Esophagus mucosa (tissue), 1 donor: ENCODE measurements at places on chromosomes 6 and 20.
A peak's percentile ranks its signal among the peaks of the same experiment; 100 is the strongest.

DNA sequence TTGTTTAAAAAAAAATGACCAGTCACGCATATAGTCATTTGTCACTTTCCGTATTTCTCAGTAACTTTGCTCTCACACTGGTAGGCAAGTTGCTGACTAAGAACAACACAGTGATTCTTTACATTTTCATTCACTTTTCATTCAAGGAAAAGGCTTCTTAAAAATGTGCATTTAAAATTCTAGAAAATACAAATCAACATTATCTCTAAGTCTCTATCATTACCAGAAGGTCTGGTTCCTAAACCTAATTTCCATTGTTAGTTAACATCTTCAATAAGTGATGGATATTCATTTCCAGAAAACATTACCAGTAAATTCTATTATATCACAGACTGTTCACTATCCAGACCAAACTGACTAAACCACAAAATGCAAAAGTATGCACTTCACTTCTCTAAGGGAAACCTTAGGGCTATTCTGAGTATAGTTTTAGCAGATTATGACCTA, 115.3 kb downstream of the AHI1 start:
- ATAC-seq: no peak

GRCh38 chr20:57770852-57771720, 61.3 kb upstream of the PMEPA1 start:
- ATAC-seq: no peak

- ATAC-seq: no peak
Observed at GRCh38 chr6:169886631-169887227, 135.3 kb downstream of the ERMARD start.

DNA sequence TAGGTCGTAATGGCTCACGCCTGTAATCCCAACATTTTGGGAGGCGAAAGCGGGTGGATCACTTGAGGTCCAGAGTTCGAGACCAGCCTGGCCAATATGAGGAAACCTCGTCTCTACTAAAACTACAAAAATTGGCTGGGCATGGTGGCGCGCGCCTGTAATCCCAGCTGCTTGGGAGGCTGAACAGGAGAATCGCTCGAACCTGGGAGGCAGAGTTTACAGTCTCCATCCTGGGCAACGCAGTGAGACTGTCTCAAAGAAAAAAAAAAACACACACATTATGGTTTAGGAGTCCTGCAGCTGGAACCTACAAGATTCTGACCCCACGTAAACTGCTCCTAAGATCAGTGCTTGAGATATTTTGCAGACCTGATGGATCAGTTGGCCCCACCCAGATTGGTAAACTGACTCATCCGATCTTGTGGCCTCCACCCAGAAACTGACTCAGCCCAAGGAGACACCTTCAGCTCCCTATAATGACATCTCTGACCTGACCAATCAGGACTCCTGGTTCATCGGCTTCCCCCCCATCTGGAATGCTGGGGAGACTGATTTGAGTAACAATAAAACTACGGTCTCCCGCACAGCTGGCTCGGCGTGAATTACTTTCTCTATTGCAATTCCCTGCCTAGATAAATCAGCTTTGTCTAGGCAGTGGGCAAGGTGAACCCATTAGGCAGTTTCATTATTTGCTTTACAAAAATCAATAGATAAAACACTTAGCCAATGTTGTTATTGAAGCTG, 96.2 kb upstream of the BTN3A2 start:
- ATAC-seq: peak; percentile 63

GRCh38 chr20:62487561-62488354, 12.0 kb upstream of the GATA5 start:
- ATAC-seq: no peak

GRCh38 chr6:111339294-111339693, 143.7 kb downstream of the REV3L start:
- ATAC-seq: no peak

- ATAC-seq: peak; percentile 31
Observed at GRCh38 chr6:13278164-13278563, 50.2 kb downstream of the TBC1D7 start.

GRCh38 chr6:164378330-164378729, 931.1 kb downstream of the C6orf118 start:
- no peak for ATAC-seq

DNA sequence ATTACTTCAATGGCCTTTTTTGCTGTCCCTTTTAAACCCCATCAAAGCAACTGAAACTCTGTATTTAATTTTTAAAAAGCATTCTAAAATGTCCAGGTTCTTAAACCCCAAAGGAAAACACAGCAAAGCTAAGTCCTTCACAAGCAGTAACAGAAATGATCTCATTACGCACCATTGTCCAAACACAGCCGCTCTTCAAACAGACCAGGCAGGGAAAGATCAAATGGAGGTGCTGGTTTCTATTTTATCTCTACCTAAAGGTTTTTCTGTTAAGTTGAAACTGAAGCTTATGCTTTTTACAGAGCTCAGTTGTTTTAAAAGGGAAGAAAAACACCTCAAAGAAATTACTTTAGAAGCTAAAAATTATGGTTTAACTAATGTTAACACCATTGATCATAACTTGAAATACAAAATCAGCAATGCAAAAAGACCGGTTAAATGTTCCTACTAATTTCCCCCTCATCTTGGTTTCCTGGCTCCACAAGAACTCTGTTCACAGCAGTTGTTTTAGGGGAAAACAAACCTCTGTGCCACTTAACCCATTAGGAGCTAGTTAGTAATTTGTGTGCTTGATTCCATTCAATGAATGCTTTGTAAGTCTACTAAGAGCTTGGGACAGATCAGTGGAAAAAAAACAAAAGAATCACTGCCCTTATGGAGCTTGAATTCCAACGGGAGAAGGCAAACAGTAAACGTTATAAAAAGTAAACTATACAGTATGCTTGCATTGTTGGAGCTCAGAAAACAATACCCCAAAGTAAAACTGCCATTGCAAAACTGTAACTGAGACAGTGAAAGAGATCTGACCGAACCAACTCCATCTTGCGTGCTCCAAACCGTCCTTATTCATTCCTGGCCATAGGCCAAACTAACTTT, 87.4 kb downstream of the CD24 start:
- no peak for ATAC-seq

DNA sequence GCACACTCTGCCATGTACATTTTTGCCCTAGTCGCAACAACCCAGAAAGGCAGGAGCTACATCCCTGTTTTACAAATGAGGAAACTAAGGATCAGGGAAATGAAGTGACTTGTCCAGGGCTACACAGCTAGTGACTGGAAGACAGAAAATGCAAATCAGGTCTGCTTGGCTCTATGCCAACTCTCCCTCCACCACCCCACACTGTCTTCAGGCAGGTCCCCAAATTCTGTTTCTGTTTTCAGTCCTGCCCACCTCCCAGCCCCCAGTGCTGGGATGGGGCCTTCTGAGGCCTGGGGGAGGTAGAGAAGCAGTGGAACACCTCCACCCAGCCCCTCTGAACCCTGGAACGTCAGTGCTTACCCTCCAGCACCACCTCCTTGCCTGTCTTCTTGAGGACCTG, 5.1 kb downstream of the SNTA1 start:
- no peak for ATAC-seq

DNA sequence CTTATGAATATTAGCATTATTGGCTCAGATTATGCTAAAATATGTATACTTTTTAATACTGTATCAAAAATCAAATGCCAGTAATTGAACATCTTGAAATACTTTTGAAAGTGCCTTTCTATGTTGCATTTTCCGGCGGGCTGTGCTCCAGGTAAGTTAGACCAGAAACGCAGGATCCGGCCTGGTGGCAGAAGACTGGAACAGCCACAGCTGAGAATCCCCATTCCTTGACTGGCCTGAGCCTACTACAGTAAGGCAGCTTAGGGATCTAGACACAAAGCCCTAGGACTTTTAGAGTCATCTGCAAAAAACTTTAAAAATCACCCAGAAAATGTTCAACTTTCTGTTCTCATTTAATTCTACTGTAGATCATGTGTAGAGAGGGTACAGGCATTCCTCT, 138.8 kb upstream of the C6orf118 start:
- ATAC-seq: no peak

DNA sequence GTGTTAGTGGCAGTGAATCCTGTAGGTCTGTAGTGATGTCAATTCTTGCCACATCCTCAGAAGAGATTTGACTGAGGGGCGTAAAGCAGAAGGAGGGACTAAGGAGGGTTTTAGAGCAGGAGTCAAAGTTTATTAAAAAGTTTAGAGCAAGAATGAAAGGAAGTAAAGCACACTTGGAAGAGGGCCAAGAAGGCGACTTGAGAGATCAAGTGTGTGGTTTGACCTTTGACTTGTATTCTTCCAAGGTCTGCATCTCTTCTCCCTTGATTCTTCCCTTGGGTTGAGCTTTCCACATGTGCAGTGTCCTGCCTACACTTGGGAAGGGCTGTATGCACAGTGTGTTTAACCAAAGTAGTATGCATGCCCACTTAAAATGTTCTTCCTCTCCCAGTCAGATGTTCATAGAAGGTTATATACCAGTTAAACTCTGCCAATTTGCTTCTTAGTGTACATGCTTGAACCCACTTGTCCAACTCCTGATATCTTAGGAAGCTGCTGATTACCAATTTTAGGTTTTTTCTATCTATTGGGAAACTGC, 627.6 kb downstream of the MMUT start:
- ATAC-seq: no peak

DNA sequence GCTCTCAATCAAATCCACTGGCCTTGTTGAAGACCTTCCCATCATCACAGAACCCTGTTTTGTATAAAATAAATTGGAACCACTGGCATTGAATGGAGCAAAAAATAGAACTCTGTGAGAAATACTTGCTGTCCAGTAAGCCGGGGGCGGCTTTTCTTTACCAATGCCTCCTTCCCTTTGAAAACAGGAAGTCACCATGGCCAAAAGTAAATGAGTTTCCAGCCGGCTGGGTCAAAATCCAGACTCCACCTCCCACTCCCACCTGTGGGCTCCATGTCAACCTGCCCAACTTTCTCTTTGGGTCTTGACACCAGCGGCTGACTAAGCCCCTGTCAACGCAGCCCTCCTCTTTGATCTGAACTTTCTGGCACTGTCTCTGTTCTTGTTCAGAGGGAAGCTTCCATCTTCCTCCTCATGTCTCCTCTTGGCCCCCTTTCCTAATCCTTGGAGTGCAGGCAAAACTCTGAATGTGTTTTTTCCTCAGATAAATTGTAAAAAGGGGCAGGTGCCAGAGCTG, 95.2 kb downstream of the TFAP2C start:
- no peak for ATAC-seq

DNA sequence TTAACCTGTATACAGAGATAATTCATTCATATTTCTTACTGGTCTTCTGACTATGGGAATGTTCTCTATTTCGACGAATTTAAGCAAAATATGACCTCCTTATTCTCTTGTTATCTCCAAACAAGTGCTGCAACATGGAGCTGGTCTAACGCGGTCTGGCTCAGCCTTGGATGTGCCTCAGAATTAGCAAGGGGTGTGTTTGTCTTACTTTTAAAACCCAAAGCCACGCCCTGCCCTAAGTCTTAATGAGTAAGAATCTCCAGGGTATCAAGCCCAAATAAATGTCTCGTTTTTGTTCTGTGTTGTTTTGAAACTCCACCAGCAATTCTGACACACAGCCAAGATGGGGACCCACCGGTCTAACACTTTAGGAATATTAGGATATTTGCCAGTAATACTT, 99.2 kb downstream of the ATP9A start:
- ATAC-seq: peak; percentile 67

- ATAC-seq: peak; percentile 68
Observed at GRCh38 chr20:50496773-50497385, 13.3 kb upstream of the PTPN1 start.

DNA sequence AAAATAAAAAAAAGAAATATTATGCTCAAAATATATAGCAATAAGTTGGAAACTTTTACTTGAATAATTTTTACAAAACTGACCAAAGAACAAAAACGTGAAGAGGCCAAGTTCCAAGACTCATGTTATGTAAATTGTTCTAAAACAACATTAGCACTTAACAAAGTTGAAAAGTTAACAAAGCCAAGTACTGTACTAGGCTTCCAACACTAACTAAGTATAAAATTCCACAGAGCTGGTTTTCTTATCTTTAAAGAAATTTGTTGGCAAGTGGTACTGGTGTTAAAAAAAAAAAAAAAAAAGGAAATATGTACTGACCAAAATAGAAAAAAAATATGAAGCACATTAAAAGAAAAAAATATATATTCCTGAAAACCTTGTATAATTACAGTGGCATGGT, 127.8 kb downstream of the SLC16A10 start:
- ATAC-seq: no peak

DNA sequence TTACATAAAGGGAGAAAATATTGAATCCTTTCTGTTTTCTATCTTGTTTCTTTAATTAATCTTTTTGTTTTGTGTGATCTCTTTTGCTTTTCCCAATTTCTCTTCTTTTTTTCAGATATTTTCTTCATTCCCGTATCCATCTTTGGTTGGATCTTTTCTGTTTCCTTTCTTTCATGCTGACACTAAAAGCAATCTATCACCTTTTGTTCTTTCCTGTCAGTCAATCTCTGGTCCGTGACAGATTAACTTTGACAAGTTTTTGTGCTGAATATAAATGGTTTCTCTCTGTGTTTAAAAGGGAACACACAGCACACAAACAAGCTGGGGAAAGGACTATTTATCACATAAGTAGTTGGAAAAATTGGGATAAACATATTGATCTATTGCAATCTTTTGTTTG, 162.8 kb downstream of the GRM1 start:
- ATAC-seq: no peak

GRCh38 chr6:24988562-24988961, 52.8 kb upstream of the RIPOR2 start:
- ATAC-seq: no peak

DNA sequence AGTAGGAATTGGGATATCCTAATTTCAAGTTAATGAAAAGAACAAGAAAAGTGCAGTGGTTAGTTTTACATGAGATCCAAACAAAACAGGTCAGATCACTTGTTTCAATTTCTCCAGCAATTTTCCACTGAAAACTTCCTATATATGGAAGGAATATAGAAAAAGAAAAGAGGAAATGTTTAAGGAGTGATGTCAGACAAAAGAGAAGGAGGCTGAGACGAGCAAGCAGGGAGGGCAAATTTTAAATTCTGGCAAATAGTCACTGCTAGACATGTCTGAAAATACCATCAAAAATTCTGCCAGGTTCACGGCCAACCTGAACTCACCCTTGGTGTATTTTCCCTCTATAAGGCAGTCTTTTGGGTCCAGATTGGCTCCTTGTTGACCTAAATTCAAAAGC, 9.5 kb upstream of the NUP153 start:
- no peak for ATAC-seq

- ATAC-seq: no peak
Observed at GRCh38 chr20:44087857-44088120, 99.2 kb downstream of the JPH2 start.

GRCh38 chr6:31268836-31269235, 3.1 kb downstream of the HLA-C start:
- ATAC-seq: no peak

GRCh38 chr20:50510706-50511542, 741 bp downstream of the PTPN1 start:
- ATAC-seq: no peak

GRCh38 chr6:163962627-163963117, 548.2 kb downstream of the QKI start:
- ATAC-seq: no peak

DNA sequence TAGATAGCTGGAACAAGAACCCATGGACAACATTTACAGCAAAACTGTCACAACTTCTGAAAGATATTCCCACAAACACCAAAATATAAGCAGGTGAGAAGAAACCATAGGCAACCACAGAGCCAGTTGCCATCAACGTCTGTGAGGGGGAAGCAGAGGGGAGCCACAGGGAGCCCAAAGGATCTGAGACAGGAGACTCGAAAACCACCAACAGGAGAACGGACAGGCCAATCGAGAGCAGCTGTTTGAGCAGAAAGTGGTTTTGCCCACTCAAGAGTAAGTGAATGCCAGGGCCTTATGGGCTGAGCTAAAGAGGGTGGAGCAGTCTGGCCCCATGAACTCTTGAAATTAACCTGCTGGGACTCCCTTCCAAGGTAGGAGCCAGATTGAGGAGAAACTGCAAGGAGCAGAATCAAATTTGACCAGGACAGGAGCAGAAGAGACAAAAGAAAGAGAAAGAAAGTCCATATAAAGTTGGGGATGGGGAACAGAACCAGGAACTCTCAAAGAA, 195.4 kb downstream of the ANKRD60 start:
- ATAC-seq: no peak
